ENCODE measurements at places on chromosomes 4 and X.

- no peaks in the 10 kb centered on the region for H3K36me3 ChIP-seq
- no peaks in the 10 kb centered on the region for H3K4me1 ChIP-seq
- no peak overlapping the region for H3K27ac ChIP-seq
- no peak overlapping the region for H3K4me3 ChIP-seq
- no peak for ATAC-seq
These were observed 157.9 kb downstream of the GBA3 start for GRCh38 chr4:22850630-22851029.

- H3K4me1 ChIP-seq: no peaks in the 10 kb centered on the region
- peaks cover 11% of the 10 kb centered on the region for H3K27me3 ChIP-seq
- H3K36me3 ChIP-seq: no peaks in the 10 kb centered on the region
- no peak overlapping the region for H3K27ac ChIP-seq
- no peak overlapping the region for H3K4me3 ChIP-seq
These were observed 9.5 kb downstream of the EPGN start for GRCh38 chr4:74317616-74318246.

DNA sequence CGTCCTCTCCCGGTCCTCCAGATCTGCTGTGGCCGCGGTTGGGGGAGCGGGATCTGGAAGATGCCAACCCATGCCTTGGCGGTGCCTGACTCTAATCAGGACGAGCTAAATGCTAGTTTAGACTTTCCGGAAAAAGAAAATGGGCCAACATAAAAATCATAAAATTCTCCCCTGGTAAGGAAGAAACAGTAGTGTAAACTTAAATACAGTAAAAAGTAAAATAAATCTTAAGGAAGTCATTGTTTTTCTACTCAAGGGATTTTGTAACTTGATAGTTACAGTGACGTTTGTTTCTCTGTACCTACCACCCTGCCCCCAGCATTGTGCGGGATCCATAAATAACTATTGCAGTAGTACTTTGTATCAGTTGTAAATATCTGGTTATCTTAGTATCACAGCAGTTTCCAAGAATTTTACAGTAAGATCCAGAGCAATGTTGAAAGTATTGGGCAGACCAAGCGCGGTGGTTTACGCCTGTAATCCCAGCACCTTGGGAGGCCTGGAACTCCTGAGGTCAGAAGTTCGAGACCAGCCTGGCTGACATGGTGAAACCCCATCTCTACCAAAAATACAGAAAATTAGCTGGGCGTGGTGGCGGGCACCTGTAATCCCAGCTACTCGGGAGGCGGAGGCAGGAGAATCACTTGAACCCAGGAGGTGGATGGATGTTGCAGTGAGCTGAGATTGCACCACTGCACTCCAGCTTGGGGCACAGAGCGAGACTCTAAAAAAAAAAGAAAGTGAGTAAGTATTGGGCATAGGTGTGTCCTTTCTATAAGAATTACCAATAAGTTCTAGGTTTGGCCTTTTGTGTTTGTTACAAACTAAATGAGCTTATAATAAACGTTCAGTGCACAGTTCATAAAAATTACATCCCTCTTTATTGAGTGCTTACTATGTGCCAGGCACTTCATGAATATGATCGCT is 1.0 kb upstream of the PLA2G12A start:
- H3K4me1 ChIP-seq: peaks cover 7% of the 10 kb centered on the region
- H3K4me3 ChIP-seq: peak overlapping the region; percentile 85

GRCh38 chr4:2685541-2685940 is 70.6 kb downstream of the TNIP2 start:
- ATAC-seq: no peak
- no peaks in the 10 kb centered on the region for H3K27me3 ChIP-seq
- peaks cover 95% of the 10 kb centered on the region for H3K36me3 ChIP-seq

DNA sequence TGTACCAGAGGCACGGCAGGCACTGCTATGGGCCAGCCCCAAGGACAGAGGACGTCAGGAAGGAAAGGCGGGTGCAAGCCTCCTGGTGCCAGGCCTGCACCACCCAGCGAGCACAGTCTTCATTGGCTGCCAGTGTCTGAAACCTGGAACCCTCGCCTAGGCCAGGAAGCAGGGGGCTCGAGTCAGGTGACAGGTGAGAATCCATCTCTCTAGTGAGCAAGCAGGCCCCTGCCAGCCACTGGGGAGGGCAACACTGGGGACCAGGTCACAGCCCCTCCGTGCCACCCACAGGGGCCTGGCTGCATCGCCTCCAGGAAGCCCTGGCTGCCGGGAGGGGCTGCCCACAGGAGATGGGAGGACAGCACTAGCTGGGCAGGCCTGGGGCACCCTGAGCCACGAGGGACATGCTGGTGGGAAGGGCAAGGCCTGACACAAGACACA is 6.9 kb upstream of the HAUS3 start:
- no peak overlapping the region for H3K4me3 ChIP-seq
- no peaks in the 10 kb centered on the region for H3K27me3 ChIP-seq
- ATAC-seq: no peak
- peaks cover 12% of the 10 kb centered on the region for H3K4me1 ChIP-seq

Measured in activated T-helper 17 cell treated with anti-CD3 and anti-CD28 coated beads, Interleukin-2, amount 50 U/mL, for 72 hours (primary cell).